OCI-LY7 (cell line): ENCODE measurements at places on chromosomes 1 and 21. TPM values are rescaled to one million over a fixed set of nuclear protein-coding genes. Genes with fewer than 3 reads are reported as not detected.

- peak; percentile 67 for DNase-seq
Measured at GRCh38 chr1:50348449-50349241, 74.6 kb downstream of the DMRTA2 start.

- no peak for DNase-seq
Measured at GRCh38 chr1:11046270-11046566, 821 bp downstream of the MASP2 start.

Gene PLA2G2C
- total RNA-seq, result 0.57 and 0.83 TPM in 2 replicates

Gene TEDDM1
- total RNA-seq, result not detected in 2 replicates

Gene BMP8B
- total RNA-seq, result 0.24 and 0.34 TPM in 2 replicates
